A549 treated with ZK216348 at 1 μM for 4 hours (cell line): ENCODE measurements at places on chromosomes 16 and 17. TPM values are rescaled to one million over a fixed set of nuclear protein-coding genes. Genes with fewer than 3 reads are reported as not detected.

Gene ABCC11
- 0.12 to 0.22 TPM (median 0.17 TPM) in 4 of 5 replicates, not detected in the other for total RNA-seq

Gene EMC6
- total RNA-seq: 114 to 166 TPM (median 151 TPM) in 5 replicates

Gene SMIM36
- not detected in 5 replicates for total RNA-seq

Gene ARL5C
- not detected in 5 replicates for total RNA-seq

Gene ATP5PD
- total RNA-seq: 453 to 615 TPM (median 486 TPM) in 5 replicates

Gene WFIKKN2
- total RNA-seq: not detected in 5 replicates

Gene TLCD3B
- total RNA-seq: 0.26 to 0.56 TPM (median 0.36 TPM) in 4 of 5 replicates, not detected in the other

Gene GPR142
- not detected in 5 replicates for total RNA-seq

Gene CACNA1G
- 1.9 to 5.0 TPM (median 4.9 TPM) in 5 replicates for total RNA-seq

Gene CCL5
- total RNA-seq: 1.0 to 2.3 TPM (median 1.5 TPM) in 5 replicates

Gene GGT6
- not detected in 5 replicates for total RNA-seq

Gene SDR42E1
- 1.2 to 1.7 TPM (median 1.4 TPM) in 5 replicates for total RNA-seq
